ENCODE measurements at places on chromosomes 4 and X. TPM values are rescaled to one million over a fixed set of nuclear protein-coding genes. Genes with fewer than 3 reads are reported as not detected.

DNA sequence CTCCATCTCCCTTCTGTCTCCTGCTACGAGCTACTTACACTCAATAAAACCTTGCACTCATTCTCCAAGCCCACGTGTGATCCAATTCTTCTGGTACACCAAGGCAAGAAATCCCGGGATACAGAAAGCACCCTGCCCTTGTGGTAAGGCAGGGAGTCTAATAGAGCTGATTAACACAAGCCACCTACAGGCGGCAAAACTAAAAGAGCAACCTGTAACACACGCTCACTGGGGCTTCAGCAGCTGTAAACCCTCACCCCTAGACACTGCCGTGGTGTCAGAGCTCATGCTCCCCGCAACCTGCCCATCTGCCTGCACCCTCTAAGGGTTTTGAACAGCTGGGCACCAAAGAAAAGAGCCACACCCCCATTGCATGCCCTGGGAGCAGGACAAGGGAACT lies 755.4 kb upstream of the HTR2C start:
- H3K4me3 ChIP-seq = no peak overlapping the region
- no peaks in the 10 kb centered on the region for H3K27me3 ChIP-seq
- no peak for DNase-seq
- peaks cover 20% of the 10 kb centered on the region for H3K4me1 ChIP-seq
- H3K36me3 ChIP-seq = no peaks in the 10 kb centered on the region
- no peak overlapping the region for H3K27ac ChIP-seq

GRCh38 chr4:88605736-88606135 lies 13.5 kb downstream of the HERC3 start:
- H3K27ac ChIP-seq = no peak overlapping the region
- no peak overlapping the region for H3K4me3 ChIP-seq
- peaks cover 41% of the 10 kb centered on the region for H3K36me3 ChIP-seq
- peaks cover 8% of the 10 kb centered on the region for H3K4me1 ChIP-seq

DNA sequence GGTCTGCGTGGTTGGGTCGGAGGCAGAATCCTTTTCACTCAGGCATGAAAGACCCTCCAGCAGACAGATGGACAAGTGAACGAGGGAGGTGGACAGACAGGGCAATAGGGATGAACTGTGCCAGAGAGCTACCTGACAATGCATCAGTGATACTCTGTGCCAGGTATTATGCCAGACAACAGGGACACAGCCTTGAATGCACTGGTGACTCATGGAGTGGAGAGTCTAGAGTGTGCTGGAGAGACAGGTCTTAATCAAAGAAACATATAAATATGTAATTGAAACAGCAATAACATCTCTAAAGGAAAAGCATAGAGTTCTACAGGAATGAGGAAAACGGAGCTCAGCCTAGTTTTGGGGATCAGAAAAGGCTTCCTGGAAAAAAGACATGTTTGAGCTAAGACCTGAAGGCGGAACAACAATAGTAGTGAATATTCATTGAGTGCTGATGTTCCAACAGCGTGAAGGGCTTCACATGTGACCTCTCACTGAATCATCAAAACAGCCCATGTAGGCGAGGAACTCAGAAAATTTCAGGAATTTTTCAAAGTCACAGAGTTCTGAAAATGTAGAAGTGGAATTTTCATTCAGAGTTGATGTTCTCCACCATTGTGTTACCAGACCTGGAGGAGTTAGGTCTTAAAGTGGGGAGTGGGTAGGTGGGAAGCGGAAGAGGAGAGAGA lies 20.0 kb upstream of the FGFBP2 start:
- peaks cover 2% of the 10 kb centered on the region for H3K36me3 ChIP-seq
- no peak for DNase-seq
- peaks cover 4% of the 10 kb centered on the region for H3K4me1 ChIP-seq
- no peak overlapping the region for H3K4me3 ChIP-seq

GRCh38 chrX:151729056-151729725 lies 5.4 kb upstream of the CNGA2 start:
- DNase-seq = no peak
- no peaks in the 10 kb centered on the region for H3K4me1 ChIP-seq
- no peak overlapping the region for H3K27ac ChIP-seq

DNA sequence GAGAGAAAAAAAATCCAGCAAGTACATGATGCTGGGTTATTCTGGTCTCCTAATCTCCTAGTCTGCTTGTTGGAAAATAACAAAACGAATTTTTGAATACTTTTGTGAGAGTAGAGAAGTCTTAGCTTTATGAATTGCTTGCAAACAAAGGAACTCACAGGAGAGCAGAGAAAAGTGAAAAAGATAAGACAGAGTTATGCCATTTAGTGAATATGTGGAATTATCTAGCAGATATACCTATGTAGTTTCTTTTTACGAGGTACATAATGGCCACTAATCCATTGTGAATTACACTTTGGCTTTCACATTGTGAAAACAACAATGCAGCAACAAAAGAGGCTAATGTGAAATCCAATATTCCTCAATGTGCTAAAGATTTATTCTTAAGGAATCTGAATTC lies 226.7 kb downstream of the NDST4 start:
- no peaks in the 10 kb centered on the region for H3K36me3 ChIP-seq
- H3K27me3 ChIP-seq = peaks cover 5% of the 10 kb centered on the region
- no peak overlapping the region for H3K27ac ChIP-seq
- no peak for DNase-seq
- no peaks in the 10 kb centered on the region for H3K4me1 ChIP-seq

DNA sequence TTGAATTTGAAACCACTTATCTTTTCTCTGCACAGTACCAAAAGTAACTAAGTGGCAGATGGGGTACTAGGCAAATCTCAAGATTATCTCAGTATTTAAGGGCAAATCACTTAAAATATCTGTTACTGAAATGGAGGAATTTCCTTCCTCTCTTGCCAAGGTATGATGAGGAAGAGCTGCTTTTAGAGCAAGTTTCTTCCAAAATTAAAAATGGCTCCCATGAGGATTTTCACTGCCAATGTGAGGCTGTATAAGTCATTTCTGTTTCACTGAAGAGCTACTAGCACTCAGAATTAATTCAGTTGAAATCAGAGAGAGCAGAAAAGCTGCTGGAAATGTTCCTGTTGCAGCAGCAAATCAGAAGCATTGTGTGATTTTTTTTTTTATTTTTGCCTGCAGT lies 43.4 kb downstream of the GABRB1 start:
- H3K4me1 ChIP-seq = no peaks in the 10 kb centered on the region
- H3K27ac ChIP-seq = no peak overlapping the region
- H3K4me3 ChIP-seq = no peak overlapping the region
- H3K36me3 ChIP-seq = no peaks in the 10 kb centered on the region

GRCh38 chr4:172892300-172892699 lies 276.3 kb upstream of the GALNT7 start:
- H3K27ac ChIP-seq = no peak overlapping the region
- peaks cover 6% of the 10 kb centered on the region for H3K36me3 ChIP-seq
- H3K4me3 ChIP-seq = no peak overlapping the region

- no peaks in the 10 kb centered on the region for H3K36me3 ChIP-seq
- H3K27ac ChIP-seq = peak overlapping the region; percentile 56
- peak overlapping the region; percentile 75 for H3K4me3 ChIP-seq
- peaks cover 12% of the 10 kb centered on the region for H3K4me1 ChIP-seq
Measured at GRCh38 chrX:69616457-69617203, 717 bp downstream of the EDA start.

GRCh38 chr4:107275225-107275624 lies 239.1 kb upstream of the DKK2 start:
- H3K36me3 ChIP-seq = no peaks in the 10 kb centered on the region
- no peak overlapping the region for H3K4me3 ChIP-seq

GRCh38 chrX:107025545-107025944 lies 25.5 kb upstream of the MORC4 start:
- no peaks in the 10 kb centered on the region for H3K36me3 ChIP-seq
- H3K27ac ChIP-seq = no peak overlapping the region
- no peaks in the 10 kb centered on the region for H3K27me3 ChIP-seq
- no peak for DNase-seq

GRCh38 chr4:141375855-141376254 lies 155.2 kb downstream of the ZNF330 start:
- H3K4me1 ChIP-seq = peaks cover 5% of the 10 kb centered on the region
- DNase-seq = no peak
- H3K27ac ChIP-seq = no peak overlapping the region

DNA sequence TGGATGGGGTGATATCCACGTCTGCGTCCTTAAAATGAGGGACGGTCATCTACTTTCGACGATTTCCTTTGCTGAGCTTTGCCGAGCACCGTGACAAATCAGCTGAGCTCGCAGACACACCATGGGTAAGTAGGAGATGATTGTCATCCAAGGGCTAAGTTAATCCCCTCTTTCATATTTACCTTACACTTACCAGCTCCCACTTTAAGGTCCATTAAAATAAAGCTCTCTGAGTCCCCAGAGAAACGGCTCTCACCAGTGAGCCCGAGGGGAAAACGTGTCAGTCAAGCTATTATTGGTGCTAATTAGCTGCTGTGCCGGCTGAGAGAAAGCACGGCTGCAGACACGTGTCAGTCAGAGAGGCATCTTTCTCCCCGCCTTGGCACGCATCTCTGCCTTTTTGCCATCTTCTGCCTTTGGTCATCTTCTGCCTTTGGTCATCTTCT lies 72.2 kb downstream of the CRLF2 start:
- no peaks in the 10 kb centered on the region for H3K36me3 ChIP-seq
- no peaks in the 10 kb centered on the region for H3K27me3 ChIP-seq
- peaks cover 3% of the 10 kb centered on the region for H3K4me1 ChIP-seq
- H3K4me3 ChIP-seq = no peak overlapping the region
- H3K27ac ChIP-seq = no peak overlapping the region
- no peak for DNase-seq

DNA sequence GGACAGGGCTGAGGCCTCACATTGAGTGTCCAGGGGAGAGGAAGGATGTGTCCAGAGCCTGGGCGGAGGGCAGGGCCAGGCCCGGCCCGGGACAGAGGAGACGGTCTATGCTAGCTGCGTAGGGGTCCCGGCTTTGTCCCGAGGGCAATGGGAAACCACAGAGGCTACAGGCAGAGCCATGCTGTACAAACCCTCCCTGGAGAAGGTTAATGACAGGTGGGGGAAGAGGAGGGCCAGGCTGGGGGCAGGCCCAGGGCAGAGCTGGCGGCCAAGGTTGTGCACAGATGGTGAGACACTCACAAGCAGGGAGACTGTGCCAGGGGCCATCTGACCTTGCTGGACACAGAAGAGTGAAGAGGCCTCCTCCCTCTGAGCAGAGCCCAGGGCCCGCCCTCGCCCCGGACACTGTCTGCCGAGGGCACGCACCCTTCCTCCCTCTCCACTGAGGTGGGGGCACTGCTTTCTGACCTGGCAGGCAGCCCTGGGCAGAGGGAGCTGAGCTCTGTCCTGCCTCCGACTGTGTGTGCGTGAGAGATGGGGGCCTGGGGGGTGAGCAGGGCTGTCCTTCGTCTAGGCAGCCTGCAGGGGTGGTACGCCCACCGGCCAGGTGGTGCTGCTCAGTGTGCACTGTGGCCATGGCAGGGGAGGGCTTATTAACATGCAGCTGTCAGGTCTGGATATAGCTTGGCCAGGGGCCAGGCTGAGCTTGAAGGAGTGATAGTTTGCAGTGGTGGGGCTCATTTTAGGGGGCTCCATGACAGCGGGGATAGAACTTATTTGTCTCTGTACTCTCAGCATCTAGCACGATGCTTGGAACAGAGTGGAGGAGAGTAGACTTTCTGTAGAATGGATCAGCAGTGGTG lies 75.7 kb upstream of the LRPAP1 start:
- no peak for DNase-seq
- H3K4me1 ChIP-seq = peaks cover 15% of the 10 kb centered on the region
- no peak overlapping the region for H3K27ac ChIP-seq
- H3K27me3 ChIP-seq = no peaks in the 10 kb centered on the region

- H3K27me3 ChIP-seq = peaks cover 4% of the 10 kb centered on the region
- no peaks in the 10 kb centered on the region for H3K36me3 ChIP-seq
- no peak overlapping the region for H3K27ac ChIP-seq
- H3K4me3 ChIP-seq = no peak overlapping the region
- no peaks in the 10 kb centered on the region for H3K4me1 ChIP-seq
Measured at GRCh38 chrX:136259543-136259942, 8.3 kb upstream of the MAP7D3 start.

DNA sequence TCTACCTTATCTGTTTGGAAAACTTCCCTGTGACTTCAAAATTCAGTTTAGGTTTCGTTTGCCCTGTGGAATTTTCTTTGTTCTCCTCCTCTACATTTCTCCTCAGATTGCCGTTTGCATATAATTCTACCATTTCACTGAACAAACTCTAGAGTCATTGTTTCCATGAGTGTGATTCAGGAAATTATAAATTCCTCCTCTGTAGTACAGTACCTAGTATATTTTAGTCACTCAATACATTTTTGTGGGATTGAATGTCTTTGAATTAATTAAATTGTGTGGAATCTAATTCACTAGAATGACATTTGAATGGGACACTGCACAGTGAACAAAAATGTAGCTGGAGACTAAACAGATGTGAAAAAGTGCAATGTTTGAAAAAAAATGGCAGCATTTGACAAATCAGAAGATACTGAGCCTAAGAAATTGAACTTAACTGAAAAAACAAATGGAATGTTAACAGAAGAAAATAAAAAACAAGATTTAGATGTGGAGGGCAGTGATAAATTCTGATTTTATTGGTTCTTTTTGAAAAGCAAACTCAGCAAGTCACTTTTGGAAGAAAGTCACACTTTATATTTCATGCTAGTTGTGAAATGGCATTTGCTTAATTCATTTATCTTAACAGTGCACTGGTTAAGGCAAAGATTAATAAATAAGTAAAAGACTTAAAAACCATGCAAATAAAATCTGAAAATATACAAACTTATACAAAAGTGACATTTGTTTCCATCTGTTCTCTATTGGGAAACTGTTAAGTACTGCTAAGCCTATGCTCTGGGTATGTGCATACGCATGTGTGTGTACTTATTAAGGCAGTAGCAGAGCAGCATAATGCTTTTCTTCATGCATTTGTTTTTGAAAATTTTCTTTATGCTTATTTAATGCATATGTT lies 512.3 kb downstream of the FAT4 start:
- peak overlapping the region; percentile 82 for H3K27ac ChIP-seq
- H3K4me1 ChIP-seq = peaks cover 16% of the 10 kb centered on the region

GRCh38 chr4:88706574-88706973 lies 8.9 kb upstream of the NAP1L5 start:
- H3K27ac ChIP-seq = no peak overlapping the region
- H3K4me3 ChIP-seq = no peak overlapping the region
- H3K27me3 ChIP-seq = no peaks in the 10 kb centered on the region
- H3K4me1 ChIP-seq = peaks cover 9% of the 10 kb centered on the region

GRCh38 chrX:102077426-102077825 lies 48.1 kb upstream of the TCEAL2 start:
- H3K4me3 ChIP-seq = no peak overlapping the region
- H3K4me1 ChIP-seq = no peaks in the 10 kb centered on the region
- no peak for DNase-seq
- H3K27ac ChIP-seq = no peak overlapping the region
- H3K36me3 ChIP-seq = no peaks in the 10 kb centered on the region

MAPK10 gene
- total RNA-seq = 20.8 TPM

GPR82 gene
- not detected for total RNA-seq

Measured in mesothelial cell of epicardium (in vitro differentiated cells).